ENCODE measurements at places on chromosomes 3 and 15. TPM values are rescaled to one million over a fixed set of nuclear protein-coding genes. Genes with fewer than 3 reads are reported as not detected.
A peak's percentile ranks its signal among the peaks of the same experiment; 100 is the strongest.

DNA sequence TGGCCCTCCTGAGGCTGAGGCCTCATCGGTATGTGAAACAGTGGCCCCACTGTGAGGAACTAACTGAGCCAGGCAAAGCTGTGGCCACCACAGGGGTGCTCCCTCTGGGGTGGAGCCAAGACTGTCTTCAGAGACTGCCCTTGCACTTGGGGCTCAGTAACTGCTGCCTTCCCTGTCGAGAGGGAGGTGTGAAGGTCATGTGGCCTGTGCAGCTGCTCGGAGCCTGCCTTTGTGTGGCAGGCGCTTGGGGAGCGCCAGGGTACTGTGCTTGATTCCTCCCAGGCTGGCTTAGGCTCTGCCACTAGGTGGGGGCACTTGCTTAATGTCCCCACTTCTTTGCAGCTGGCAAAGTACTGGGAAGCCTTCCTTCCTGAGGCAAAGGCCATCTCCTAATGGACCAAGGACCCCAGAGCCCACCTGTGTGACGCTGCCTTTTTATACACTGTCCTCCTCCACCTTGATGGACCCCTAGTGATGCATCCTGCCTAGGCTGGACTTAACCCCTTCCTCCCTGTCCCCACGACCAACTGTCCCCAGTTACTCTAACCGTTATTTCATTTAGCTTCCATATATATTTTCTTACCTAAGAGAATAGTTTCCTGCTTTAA, 14.2 kb upstream of the SNX22 start:
- no peak overlapping the region for H3K27ac ChIP-seq
- no peak for DNase-seq
- H3K4me3 ChIP-seq: no peak overlapping the region
- peaks cover 83% of the 10 kb centered on the region for H3K36me3 ChIP-seq

GRCh38 chr3:194163697-194164096, 27.7 kb downstream of the HES1 start:
- no peak for DNase-seq
- H3K27ac ChIP-seq: no peak overlapping the region
- H3K27me3 ChIP-seq: no peaks in the 10 kb centered on the region
- H3K36me3 ChIP-seq: no peaks in the 10 kb centered on the region
- H3K4me3 ChIP-seq: no peak overlapping the region
- H3K4me1 ChIP-seq: no peaks in the 10 kb centered on the region

- no peaks in the 10 kb centered on the region for H3K4me1 ChIP-seq
- no peak overlapping the region for H3K27ac ChIP-seq
- H3K27me3 ChIP-seq: no peaks in the 10 kb centered on the region
Observed at GRCh38 chr3:167163580-167163979, 216.5 kb downstream of the ZBBX start.

- H3K4me3 ChIP-seq: no peak overlapping the region
- no peaks in the 10 kb centered on the region for H3K4me1 ChIP-seq
- H3K36me3 ChIP-seq: no peaks in the 10 kb centered on the region
Observed at GRCh38 chr3:78283994-78284393, 1244.1 kb downstream of the ROBO2 start.

- DNase-seq: no peak
- no peak overlapping the region for H3K27ac ChIP-seq
- no peaks in the 10 kb centered on the region for H3K27me3 ChIP-seq
- H3K4me1 ChIP-seq: peaks cover 4% of the 10 kb centered on the region
- no peaks in the 10 kb centered on the region for H3K36me3 ChIP-seq
Observed at GRCh38 chr3:65856907-65857306, 181.8 kb downstream of the MAGI1 start.

DNA sequence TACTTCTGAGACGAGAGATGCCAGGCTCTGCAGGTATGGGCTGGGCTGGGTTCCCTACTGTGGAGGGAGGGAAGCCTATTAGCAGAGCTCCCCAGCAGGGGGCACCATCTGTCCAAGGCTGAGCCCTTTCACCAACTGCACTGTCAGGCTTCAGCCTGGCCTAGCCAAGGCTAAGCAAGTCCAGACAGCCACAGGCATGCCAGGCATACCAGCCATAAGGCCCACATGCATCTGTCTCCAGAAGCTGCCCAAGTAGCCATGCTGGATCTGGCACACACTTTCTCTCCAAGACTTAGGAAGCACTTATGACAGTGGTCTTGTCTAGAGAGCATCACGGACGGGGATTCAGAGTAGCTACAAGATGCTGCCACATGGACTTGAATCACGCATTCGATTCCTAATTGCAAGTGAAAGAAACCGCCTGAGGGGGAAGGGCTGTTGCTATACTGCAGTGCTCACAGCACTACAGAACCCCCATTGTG, 28.3 kb downstream of the RUVBL1 start:
- H3K4me1 ChIP-seq: no peaks in the 10 kb centered on the region
- DNase-seq: peak; percentile 83
- H3K4me3 ChIP-seq: no peak overlapping the region
- no peak overlapping the region for H3K27ac ChIP-seq

DNA sequence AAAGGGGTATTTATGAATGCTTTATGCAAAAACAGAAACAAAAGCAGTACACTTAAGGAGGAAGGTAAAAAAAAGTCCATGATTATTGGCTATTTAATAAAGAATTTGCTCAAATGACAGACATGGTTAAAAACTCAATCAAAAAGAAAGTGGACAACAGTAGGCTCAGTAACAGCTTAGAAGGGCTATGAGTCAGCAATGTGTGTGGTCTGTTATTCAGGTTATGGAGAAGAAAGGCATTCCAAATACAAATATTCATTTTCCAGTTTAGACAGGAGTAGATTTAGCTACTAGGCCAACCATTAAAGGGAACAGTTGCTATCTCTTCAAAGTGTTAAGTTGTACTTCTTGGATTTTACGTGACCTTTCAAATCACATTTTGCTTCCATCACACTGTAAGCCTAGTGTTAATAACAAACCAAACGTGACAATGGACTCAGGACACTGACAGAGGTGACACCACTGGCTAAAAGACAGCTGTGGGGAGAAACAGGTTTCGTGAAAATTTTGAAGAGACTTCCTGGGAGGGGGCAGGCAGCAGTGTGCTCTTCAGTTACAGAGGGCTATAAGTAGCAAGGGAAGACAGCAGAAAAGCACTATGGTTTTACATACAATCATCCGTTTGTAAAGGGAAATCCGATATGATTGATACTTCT, 41.7 kb upstream of the MYO5C start:
- DNase-seq: no peak
- no peaks in the 10 kb centered on the region for H3K4me1 ChIP-seq
- no peaks in the 10 kb centered on the region for H3K27me3 ChIP-seq
- H3K36me3 ChIP-seq: no peaks in the 10 kb centered on the region

DNA sequence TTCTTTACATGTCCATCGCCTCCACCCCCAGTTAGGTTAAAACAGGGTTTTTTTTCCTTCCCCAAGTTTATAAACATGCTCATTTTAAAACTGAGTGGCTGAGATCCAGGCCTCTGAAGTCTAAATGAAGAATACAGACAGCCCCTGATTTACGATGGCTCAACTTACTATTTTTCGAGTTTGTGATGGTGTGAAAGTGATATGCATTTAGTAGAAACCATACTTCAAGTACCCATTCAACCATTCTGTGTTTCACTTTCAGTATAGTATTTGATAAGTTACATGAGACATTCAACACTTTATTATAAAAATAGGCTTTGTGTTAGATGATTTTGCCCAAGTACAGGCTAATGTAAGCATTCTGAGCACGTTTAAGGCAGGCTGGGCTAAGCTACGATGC, 30.5 kb upstream of the GNB5 start:
- H3K4me1 ChIP-seq: no peaks in the 10 kb centered on the region
- no peak overlapping the region for H3K4me3 ChIP-seq
- no peak for DNase-seq
- H3K27ac ChIP-seq: no peak overlapping the region
- no peaks in the 10 kb centered on the region for H3K27me3 ChIP-seq
- no peaks in the 10 kb centered on the region for H3K36me3 ChIP-seq

DNA sequence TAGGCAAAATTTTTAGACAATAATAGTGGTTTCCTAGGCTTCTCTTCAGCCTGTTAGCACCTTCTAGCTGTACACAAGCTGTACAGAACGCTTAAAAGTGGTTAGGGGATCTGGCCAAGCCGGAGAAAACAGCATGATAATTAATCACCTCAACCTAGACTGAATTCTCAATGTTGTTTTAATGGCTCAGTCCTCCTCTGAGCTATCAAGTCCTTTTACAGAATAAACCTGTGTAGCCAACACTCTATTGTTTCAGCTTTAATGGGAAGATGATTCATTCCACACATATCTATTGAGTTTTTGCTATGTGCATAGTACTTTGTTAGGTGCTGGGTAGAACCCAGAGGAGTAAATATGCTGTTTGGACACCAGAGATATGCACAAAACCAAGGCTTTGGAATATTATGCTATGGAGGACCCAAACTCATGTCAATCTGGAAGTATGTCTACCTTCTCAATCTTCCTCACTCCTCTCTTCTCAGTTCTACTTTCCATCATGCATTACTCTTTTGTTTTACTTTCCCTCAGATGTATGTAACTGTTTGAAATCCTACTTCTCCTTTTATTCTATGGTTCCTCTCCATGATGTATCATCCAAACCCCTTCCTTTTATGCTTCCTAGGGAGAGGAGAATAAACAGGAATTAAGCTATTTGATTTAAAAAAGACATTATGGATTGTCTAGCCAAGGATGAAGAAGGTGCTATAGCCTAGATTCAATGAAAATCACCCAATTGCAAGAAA, 27.6 kb upstream of the UBE2E2 start:
- no peaks in the 10 kb centered on the region for H3K4me1 ChIP-seq
- H3K27me3 ChIP-seq: no peaks in the 10 kb centered on the region
- H3K27ac ChIP-seq: no peak overlapping the region
- DNase-seq: no peak
- no peaks in the 10 kb centered on the region for H3K36me3 ChIP-seq
- no peak overlapping the region for H3K4me3 ChIP-seq

DNA sequence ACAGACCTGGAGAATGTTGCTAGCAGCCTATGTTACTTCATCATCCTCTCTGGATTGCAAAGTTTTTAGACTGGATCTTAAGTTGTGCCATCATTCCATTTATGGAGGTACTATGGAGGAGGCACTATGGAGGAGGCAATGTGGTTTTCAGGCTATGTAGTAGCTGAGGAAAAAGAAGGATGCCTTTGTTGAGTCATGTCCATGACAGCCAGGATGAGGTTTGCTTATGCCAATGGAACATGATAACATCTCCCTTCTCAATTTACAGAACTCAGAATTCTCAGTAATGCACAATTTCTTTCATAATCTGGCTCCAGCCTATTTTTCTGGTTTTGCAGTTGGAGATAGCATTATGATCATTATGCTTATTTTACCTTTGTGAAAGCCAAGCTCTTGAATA, 65.9 kb upstream of the TMEM108 start:
- no peaks in the 10 kb centered on the region for H3K36me3 ChIP-seq
- no peak overlapping the region for H3K4me3 ChIP-seq
- H3K4me1 ChIP-seq: no peaks in the 10 kb centered on the region
- H3K27me3 ChIP-seq: no peaks in the 10 kb centered on the region

DNA sequence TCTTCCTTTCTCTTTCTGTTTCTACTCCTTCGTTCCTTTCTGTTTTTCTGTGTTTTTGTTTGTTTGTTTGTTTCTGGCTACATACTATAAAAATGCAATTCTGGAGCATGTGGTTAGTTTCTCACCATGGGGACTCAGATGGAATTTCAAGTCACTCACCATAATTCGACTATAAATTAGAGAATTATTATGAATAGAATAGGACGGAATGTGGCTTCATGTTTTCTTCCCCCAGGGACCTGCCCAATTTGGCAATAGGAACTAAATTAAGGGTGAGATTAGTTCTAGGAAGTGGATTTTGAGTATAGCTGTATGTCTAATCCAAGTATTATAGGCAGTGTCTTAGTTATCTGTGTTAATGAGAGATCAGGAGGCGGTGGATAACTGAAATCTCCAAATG, 96.9 kb downstream of the THSD4 start:
- H3K27ac ChIP-seq: peak overlapping the region; percentile 60
- H3K27me3 ChIP-seq: no peaks in the 10 kb centered on the region
- H3K4me3 ChIP-seq: no peak overlapping the region
- DNase-seq: no peak
- H3K4me1 ChIP-seq: peaks cover 9% of the 10 kb centered on the region
- H3K36me3 ChIP-seq: no peaks in the 10 kb centered on the region

GRCh38 chr15:52422001-52422400, 106.7 kb downstream of the MYO5A start:
- no peak overlapping the region for H3K4me3 ChIP-seq
- DNase-seq: no peak
- H3K27me3 ChIP-seq: no peaks in the 10 kb centered on the region
- H3K27ac ChIP-seq: no peak overlapping the region
- no peaks in the 10 kb centered on the region for H3K36me3 ChIP-seq
- H3K4me1 ChIP-seq: no peaks in the 10 kb centered on the region

The NMNAT3 gene
- total RNA-seq: 1.2 TPM

The CPLX3 gene
- not detected for total RNA-seq

The TPRA1 gene
- total RNA-seq: 87.1 TPM

The CCDC39 gene
- total RNA-seq: not detected

The CCK gene
- total RNA-seq: not detected

The CD80 gene
- 3.2 TPM for total RNA-seq

The EOGT gene
- 50.4 TPM for total RNA-seq
